ENCODE measurements at places on chromosomes 7 and 10.

DNA sequence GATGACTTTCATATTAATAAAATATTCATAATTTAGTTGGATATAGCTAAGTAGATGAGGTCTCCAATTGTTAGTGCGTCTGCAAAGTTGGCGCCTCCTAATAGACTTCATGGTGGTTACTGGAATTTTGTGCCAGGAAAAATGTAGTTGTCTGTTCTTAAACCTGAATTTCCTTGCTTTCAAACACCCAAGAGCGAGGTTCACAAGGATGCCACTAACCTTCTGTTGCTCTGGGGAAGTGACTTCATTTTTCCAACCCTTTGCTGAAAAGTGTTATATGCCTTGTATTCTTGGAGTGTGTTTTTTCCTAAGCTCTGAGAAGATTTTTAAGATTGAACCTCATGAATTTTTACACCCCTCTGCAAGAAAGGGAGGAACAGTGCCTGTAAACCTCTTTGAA lies 98.9 kb upstream of the GLCCI1 start:
- DNase-seq, result no peak

DNA sequence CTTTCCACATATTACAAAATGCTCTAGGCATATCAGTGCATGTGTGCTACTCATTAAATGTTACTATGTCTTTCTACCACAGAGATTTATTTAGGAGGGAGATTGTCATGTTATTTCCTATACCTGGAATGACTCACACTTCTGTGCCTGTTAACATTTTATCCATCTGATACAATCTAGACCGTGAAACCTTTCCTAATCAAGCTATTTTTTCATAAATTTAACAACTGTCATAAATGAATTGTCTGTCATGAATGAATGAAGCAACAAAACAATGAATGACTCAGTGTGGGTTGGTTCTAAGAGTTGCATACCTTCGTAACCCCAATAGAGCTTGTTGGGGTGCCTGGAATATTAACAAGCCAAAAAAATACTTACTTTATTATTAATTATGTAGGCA lies 554.3 kb downstream of the GRM8 start:
- peak; percentile 27 for DNase-seq

GRCh38 chr10:51377932-51378599 lies 303.8 kb downstream of the PRKG1 start:
- DNase-seq, result no peak

- no peak for DNase-seq
Measured at GRCh38 chr10:46528171-46528671, 28.2 kb downstream of the GPRIN2 start.

DNA sequence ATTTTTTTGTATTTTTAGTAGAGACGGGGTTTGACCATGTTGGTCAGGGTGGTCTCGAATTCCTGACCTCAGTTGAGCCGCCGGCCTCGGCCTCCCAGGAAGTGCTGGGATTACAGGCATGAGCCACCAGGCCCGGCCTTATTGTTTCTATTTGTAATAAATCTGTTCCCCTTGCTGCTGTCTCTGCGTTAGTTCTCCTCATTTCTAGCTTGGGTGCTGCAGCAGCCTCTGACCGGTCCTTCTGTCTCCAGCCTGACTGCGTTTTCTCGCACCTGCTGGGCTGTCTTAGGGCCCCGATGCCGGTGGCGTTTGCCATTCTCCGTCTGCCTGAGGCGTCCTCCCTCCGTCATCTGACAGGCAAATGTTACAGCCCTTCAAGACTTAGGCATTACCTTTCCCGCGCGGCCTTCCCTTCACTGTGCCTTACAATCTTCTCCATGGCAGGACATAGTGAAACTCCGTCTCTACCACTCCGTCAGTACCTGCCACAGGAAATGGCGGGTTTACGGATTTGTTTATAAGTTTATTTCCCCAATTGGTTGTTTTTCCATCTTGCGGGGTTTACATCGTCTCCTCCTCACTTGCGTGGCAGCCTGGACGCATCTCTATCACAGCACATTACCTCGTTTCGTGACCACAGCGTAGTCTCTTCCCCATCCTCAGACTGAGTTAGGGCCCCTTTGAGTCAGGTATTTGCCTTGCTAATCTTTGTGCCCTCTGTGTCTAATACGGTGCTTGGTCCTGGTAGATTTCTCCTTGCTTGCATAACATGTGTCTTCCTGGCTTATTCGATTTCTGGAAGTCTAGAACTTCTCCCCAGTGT lies 2.3 kb upstream of the GIMAP8 start:
- no peak for DNase-seq

DNA sequence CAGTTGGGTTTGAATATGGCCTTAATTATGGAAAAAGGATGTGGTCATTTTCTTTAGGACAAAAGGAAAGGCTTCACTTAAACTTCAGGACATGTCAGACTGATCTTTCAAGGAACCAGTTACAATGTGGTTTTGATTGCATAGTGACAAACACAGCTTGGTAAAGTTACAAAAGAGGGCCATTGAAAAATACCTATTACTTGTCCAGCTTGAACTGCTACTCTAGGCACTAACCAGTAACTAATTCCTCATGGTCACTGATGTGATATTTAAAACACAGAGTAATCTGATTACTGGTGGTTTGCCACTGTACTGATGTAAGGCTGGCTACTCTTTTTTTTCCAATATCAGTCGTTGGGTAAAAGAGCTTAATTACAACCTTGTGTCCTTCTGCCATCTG lies 22.6 kb downstream of the TES start:
- no peak for DNase-seq

- DNase-seq, result peak; percentile 66
Measured at GRCh38 chr7:95335093-95335492, 10.8 kb upstream of the PON1 start.

DNA sequence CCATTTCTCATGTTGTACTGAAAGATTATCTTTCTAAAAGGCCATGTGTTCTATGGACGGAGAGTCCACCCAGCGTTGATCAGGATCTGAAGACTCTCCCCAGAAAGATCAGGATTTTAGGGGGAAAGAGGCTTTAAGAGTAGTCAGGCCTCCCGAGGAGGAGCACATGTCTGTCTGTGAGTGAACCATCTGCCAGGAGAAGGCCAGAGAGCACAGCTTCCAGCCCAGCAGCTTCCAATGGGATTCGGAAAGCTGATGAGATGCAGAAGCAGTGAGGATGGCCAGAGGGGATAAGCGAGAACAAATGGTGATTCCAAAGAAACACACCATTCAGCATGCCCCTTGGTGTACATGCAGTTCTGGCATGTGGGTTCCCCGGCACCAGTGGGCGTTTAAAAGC lies 88.5 kb upstream of the TCERG1L start:
- no peak for DNase-seq

GRCh38 chr10:30724296-30724695 lies 94.7 kb upstream of the LYZL2 start:
- DNase-seq, result no peak

GRCh38 chr7:12552876-12553275 lies 17.6 kb upstream of the SCIN start:
- DNase-seq, result no peak

Data from ELR (cell line).